Activated T-cell treated with anti-CD3 and anti-CD28 coated beads for 48 hours (primary cell): ENCODE measurements at places on chromosomes 5 and 9.

GRCh38 chr5:17190799-17191391 lies 26.5 kb upstream of the BASP1 start:
- no peak for DNase-seq

GRCh38 chr9:115005322-115005721 lies 74.9 kb upstream of the TNFSF8 start:
- no peak for DNase-seq

- no peak for DNase-seq
These were observed 20.6 kb upstream of the TNFAIP8 start for GRCh38 chr5:119335261-119335677.

GRCh38 chr5:10499776-10500175 lies 58.1 kb downstream of the ROPN1L start:
- no peak for DNase-seq

DNA sequence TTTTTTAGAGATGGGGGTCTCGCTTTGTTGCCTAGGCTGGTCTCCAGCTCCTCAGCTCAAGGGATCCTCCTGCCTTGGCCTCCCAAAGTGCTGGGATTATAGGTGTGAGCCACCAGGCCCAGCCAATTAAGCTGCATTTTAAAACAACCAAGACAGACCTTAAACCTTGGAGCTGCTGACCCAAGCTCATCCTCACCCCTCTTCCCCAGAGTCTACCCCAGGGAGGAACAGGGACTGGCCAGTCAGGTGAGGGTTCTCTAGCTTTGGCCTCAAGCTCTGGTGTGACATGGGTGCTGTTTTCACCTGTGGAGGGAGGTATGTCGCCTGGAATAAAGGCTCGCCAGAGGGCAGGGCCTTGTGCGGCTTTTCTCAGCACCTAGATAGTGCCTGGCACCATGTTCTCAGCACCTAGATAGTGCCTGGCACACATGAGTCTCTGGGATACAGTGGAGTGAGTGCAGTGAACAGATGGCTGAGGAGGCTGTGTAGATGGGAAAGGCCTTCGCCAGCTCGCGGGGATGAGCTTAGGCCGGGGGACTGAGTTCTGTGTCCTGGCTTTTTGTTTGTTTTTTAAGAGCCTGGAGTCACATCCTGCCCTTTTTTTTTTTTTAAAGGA lies 7.4 kb downstream of the CDK9 start:
- DNase-seq, result no peak

DNA sequence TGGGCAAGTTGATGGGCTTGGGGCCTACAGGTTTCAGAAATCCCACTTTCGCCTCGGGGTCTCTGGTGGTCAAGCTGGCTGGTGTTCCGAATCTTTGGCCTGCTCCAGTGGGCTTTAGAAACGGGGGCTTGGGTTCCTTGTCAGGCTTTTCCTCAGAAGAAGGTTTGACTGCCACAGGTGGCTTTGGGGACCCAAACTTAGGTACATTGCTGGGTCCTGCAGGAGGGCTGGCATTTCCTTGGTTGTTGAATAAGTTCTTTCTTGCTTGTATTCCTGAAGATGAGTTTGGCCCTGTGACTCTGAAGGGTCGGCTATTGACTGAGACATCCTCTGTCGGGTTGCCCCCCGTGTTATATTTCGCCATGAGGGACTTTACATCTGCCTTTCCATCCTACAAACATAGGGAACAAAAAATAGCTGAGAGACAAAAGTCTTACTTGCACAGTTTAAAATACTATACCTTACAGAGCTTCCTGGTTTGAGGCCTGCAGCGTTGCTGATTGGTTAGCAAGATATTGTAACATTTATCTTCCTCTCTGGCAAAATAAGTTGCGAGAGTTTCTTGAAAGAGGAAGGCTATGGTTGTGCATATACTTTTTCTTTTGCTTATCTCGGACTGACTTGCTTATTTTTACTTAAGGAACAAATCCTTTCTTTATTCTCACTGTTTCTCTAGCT lies 16.6 kb downstream of the FYB1 start:
- no peak for DNase-seq

DNA sequence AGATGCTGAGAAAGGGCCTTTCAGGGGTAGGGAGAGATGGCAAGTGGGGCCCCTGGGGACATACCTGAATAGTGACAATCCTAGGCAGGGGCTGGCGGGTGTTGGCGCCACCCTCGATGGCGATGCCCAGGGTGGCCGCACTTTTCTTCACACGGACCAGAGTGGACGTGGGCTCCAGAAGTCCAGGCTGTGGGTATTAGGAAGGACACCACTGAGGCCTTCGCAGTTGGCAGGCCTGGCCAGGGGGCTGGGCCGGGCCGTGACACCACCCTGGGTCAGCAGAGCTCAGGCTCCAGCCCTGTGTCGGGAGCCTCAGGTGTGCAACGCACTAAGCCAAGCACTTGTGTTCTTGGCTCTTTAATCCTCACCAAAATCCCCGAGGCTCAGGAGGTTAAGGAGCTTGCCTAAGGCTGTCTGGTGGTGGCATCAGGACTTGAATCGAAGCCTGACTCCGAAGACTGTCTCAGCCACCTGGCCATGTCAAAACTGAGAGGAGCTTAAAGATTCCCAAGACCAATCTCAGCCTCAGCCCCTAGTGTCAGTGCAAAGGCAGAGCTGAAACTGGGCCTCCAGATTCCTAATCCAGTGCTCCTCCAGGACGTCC lies 15.5 kb upstream of the AKNA start:
- no peak for DNase-seq

DNA sequence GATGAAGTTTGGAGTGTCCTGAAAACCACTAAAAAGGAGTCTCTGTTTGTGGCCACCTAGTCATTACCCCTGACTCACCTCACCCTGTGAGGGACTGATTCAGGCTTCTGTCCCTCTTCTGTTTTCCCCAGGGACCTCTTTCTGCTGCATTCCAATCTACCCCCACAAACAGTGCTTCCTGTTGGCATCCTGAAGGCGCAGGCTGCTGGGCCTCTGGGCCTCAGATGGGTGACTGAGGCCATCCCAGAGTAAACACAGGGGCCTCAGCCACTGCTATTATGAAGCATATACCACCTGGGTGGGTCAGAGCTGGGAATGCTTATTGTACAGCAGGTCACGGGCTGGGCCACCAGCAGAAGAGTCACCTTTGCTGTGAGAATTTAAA lies 20.0 kb downstream of the MORN5 start:
- no peak for DNase-seq

GRCh38 chr5:150645070-150645700 lies 4.7 kb downstream of the SYNPO start:
- no peak for DNase-seq

DNA sequence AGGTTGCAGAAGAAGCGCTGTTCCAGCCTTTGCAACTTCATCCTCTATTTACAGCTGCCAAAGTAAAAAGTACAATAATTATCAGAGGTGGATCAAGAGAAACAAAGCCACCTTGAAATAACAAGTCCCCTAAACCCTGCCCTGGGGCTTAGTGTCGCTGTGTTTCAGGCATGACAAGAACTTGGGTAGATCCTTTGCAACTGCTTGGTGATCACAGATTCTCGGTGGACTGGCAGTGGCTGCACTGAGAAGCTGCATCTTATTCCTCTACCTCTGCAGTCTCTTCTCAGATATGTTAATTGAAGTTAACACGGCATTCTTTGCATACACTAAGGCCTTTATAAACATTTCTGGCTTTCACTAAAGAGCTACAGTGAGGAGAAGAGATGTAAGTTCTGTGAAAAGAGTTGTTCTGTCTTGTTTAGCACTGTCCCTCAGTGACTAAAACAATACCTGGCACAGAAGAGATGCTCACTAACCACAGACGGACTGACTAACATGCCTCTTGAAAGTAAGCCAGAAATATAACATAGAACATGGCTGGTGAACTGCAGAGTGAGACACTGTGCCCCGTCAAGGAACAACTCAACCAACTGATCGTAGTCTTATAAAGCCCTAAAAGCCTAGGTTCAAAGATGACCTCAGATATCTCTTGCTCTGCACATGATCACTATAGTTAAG lies 144.2 kb downstream of the MLLT3 start:
- no peak for DNase-seq

DNA sequence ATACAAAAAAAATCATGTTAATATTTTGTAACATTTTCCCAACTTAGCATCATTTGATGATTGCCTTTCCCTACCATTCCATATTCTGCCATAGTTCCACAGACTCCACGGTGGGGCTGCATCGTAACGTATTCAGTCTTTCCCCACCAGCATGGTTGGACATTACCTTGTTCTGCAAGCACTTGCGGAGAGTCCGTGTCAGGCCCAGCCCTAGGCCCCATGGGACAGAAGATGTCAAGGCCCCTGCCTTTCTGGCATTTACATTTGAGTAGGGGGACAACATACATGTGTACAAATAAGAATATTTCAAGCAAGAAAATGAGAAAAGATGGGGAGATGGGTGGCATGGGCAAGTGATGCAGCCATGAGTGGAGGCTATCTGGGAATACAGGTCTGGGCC lies 8.2 kb upstream of the PHF2 start:
- DNase-seq, result no peak

DNA sequence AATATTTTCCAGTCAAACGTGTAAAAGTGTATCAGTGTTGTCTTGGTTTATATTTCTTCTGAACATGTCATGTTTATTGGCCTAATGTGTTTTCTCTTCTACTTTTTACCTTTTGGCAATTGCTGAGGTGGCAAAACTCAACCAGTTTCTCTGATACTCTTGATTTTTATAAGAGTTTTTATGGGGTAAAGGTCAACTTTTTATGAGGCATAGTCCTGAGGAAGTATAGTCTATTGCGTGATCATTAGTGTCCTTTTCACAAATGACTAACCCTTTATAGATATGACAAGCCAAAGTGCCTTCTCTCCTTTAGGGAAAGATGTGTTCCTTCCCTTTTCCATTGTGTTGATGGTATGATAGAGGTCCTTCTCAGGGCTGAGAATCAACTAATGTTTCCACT lies 32.9 kb downstream of the OCLN start:
- DNase-seq, result no peak
